Activated naive CD4-positive, alpha-beta T cell treated with anti-CD3 and anti-CD28 coated beads for 36 hours (primary cell): ENCODE measurements at places on chromosomes 7 and 10.

GRCh38 chr10:59287587-59288255 lies 74.6 kb downstream of the FAM13C start:
- no peaks in the 10 kb centered on the region for H3K4me1 ChIP-seq
- H3K36me3 ChIP-seq = no peaks in the 10 kb centered on the region
- H3K27ac ChIP-seq = no peak overlapping the region
- no peak for DNase-seq
- no peak overlapping the region for H3K4me3 ChIP-seq

DNA sequence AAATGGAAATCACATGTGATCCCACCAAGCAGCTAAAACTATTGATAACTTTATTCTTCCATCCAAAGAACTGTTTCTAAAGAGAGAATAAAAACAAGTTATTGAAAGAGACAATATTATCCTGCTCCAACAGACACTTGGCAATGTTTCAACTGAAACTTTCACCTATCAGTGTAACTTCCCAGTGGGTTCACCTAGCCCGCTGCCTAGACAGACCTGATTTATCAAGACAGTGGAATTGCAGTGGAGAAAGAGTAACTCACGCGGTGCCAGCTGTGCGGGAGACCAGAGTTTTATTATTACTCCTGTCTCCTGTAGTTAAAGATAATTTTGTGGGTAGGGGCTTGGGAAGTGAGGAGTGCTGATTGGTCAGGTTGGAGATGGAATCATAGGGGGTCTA lies 199.8 kb downstream of the AHR start:
- no peaks in the 10 kb centered on the region for H3K4me1 ChIP-seq
- no peaks in the 10 kb centered on the region for H3K36me3 ChIP-seq
- H3K27ac ChIP-seq = no peak overlapping the region
- no peak for DNase-seq

GRCh38 chr7:88316456-88316855 lies 9.8 kb upstream of the STEAP4 start:
- no peaks in the 10 kb centered on the region for H3K4me1 ChIP-seq
- H3K4me3 ChIP-seq = no peak overlapping the region
- no peaks in the 10 kb centered on the region for H3K36me3 ChIP-seq
- peaks cover 10% of the 10 kb centered on the region for H3K27me3 ChIP-seq
- DNase-seq = no peak

- peaks cover 34% of the 10 kb centered on the region for H3K36me3 ChIP-seq
- H3K27me3 ChIP-seq = no peaks in the 10 kb centered on the region
- H3K4me3 ChIP-seq = no peak overlapping the region
These were observed 159.0 kb downstream of the SND1 start for GRCh38 chr7:127810696-127811660.

DNA sequence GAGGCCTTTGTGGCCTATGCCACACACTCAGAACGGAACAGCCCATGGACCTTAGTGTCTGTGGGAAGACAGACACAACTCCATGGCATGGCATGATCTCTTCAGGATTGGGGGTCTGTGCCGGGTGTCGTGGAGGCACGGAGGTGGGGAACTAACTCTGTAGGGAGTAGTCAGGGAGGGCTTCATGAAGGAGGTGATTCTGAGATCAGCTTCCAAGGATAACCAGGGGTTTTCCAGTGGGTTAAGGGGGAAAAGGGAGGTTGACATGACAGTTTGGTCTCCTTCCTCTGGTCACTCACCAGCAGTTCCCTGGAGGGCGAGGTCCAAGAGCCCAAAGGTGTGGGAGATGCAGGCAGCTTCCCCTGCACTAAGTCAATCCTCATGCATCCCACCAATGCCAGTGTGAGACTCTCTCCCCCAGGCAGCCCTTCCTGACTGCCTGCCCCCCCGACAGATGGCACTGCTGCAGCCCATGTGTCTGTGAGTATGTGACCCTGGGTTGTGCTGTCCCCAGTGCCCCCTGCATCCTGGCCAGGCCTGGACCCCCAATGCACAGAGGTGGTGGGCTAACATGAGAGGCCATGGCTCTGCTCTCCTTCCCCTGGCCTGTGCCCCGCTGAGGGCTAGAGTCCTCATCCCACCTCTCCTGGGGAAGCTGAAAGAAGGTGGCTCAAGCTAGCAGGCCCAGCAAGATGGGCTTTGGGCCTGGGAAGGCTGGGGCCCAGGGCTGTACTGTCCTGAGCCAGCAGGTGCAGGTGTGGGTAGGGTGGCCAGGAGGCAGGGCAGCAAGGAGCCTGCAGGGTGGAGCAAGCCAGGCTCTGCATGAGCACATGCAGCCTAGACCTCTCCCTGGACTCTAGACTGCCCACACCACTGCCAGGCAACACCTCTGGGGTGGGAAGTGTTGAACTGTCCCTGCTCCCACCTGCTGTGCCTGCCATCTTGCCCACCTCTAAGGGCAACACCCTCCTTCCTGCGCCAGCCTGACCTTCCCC lies 39.7 kb downstream of the RASGEF1A start:
- H3K36me3 ChIP-seq = no peaks in the 10 kb centered on the region
- H3K4me3 ChIP-seq = no peak overlapping the region
- peaks cover 27% of the 10 kb centered on the region for H3K27me3 ChIP-seq
- H3K4me1 ChIP-seq = peaks cover 9% of the 10 kb centered on the region
- no peak overlapping the region for H3K27ac ChIP-seq
- DNase-seq = peak; percentile 2

GRCh38 chr7:132872034-132872433 lies 209.9 kb downstream of the CHCHD3 start:
- DNase-seq = no peak
- peaks cover 11% of the 10 kb centered on the region for H3K4me1 ChIP-seq
- no peak overlapping the region for H3K4me3 ChIP-seq
- H3K27ac ChIP-seq = no peak overlapping the region

- no peak for DNase-seq
- no peak overlapping the region for H3K27ac ChIP-seq
- H3K4me1 ChIP-seq = peaks cover 63% of the 10 kb centered on the region
- H3K27me3 ChIP-seq = no peaks in the 10 kb centered on the region
- no peak overlapping the region for H3K4me3 ChIP-seq
These were observed 97.3 kb downstream of the CDK6 start for GRCh38 chr7:92739091-92739490.

DNA sequence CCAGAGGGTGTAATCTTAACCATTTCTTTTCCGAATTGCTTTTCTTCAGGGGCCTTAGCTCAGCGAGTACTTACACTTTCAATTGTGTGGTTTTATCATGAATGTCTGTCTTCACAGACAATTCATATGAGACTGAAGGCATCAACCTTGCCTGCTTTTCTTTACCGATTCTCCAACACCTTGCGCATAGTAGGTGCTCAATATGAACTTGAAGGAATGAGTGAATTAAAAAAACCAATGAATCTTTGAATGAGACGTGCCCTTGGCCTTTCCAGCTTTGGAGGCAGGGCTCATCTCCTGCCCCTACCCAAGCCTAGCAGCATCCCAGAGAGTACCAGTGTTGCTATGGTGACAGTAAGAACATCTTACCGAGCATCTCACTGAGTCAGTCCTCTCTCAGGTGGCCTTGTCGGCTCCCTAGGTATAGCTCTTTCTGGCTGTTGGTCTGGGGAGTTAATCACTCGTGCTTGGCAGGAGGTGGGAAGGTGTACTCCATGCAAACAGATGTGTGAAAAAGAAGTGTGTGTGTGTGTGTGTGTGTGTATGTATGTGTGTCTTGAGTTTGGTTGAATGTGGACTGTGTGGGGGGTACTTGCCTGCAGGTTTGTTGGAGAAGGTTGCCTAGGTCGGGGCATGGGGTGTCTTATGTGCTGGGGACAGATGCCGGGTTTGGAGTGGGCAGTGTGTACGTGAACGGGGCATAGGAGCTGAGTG lies 107.7 kb downstream of the C10orf105 start:
- no peaks in the 10 kb centered on the region for H3K36me3 ChIP-seq
- H3K4me3 ChIP-seq = no peak overlapping the region
- no peaks in the 10 kb centered on the region for H3K4me1 ChIP-seq
- DNase-seq = no peak
- no peak overlapping the region for H3K27ac ChIP-seq

GRCh38 chr10:62456611-62457101 lies 82.5 kb downstream of the ZNF365 start:
- H3K27ac ChIP-seq = no peak overlapping the region
- no peak overlapping the region for H3K4me3 ChIP-seq
- H3K36me3 ChIP-seq = no peaks in the 10 kb centered on the region
- H3K27me3 ChIP-seq = no peaks in the 10 kb centered on the region
- DNase-seq = no peak

GRCh38 chr10:116925056-116925455 lies 75.8 kb downstream of the ENO4 start:
- peaks cover 5% of the 10 kb centered on the region for H3K27me3 ChIP-seq
- no peak overlapping the region for H3K4me3 ChIP-seq
- no peak overlapping the region for H3K27ac ChIP-seq
- no peak for DNase-seq
- no peaks in the 10 kb centered on the region for H3K4me1 ChIP-seq
- H3K36me3 ChIP-seq = no peaks in the 10 kb centered on the region

GRCh38 chr10:36118314-36118713 lies 476.2 kb upstream of the FZD8 start:
- no peaks in the 10 kb centered on the region for H3K4me1 ChIP-seq
- H3K27ac ChIP-seq = no peak overlapping the region
- no peaks in the 10 kb centered on the region for H3K36me3 ChIP-seq
- no peak overlapping the region for H3K4me3 ChIP-seq
- H3K27me3 ChIP-seq = no peaks in the 10 kb centered on the region
- no peak for DNase-seq

DNA sequence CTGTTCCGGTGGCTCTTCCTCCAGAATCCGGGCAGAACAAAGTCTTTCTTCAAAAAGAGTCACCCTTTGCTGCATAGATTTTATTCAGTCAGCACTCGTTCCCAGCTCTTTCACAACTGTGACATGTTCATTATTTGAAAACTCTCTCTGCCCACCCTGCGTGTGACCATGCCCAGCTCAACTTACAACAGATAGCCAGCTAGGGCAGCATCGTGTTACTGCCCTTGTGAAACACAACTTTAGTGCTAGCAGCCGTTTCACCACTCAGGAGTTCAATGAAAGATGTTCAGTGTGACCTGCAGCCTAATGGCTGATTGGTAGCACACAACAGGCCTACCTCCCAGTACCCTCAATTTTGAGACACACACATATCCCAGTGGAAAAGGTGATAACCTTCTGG lies 57.9 kb downstream of the ZNF438 start:
- H3K4me3 ChIP-seq = no peak overlapping the region
- H3K27me3 ChIP-seq = no peaks in the 10 kb centered on the region
- no peaks in the 10 kb centered on the region for H3K36me3 ChIP-seq
- H3K27ac ChIP-seq = no peak overlapping the region
- DNase-seq = no peak

DNA sequence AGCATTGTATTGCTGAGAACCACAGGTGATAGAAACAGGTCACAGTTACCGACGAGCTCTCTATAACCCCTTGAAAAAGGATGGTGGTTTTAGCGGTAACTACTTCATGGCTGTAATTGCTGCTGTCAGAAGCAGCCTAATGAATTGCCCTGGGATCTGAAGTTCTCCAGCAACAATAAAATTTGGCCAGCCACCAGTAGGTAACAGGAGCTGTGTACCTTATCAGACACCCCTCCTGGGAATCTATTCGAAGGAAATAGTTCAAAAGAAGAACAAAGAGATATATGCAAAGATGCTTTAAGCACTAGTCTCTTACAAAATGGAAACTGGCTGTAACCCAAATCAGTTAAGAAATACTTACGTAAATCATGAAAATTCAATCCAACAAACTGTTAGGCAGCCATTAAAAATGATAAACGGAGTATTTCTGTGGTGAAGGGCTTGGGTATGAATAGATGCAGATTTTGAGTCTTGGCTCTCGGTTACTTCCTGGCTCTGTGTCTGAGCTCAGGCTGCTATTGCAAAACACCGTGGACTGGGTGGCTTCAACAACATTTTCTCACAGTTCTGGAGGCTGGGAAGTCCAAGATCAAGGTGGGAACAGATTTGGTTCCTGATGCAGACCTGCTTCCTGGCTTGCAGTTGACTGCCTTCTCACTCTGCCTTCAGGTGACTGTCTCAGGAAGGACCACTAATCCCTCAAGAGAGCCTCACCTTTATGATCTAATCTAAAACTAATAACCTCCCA lies 1.6 kb downstream of the MSRB2 start:
- H3K27me3 ChIP-seq = no peaks in the 10 kb centered on the region
- H3K36me3 ChIP-seq = peaks cover 9% of the 10 kb centered on the region
- H3K27ac ChIP-seq = peak overlapping the region; percentile 90
- peaks cover 42% of the 10 kb centered on the region for H3K4me1 ChIP-seq
- DNase-seq = peak; percentile 24
- peak overlapping the region; percentile 97 for H3K4me3 ChIP-seq

GRCh38 chr10:16271571-16271970 lies 165.2 kb upstream of the PTER start:
- H3K27ac ChIP-seq = no peak overlapping the region
- peaks cover 7% of the 10 kb centered on the region for H3K27me3 ChIP-seq
- no peak overlapping the region for H3K4me3 ChIP-seq

- H3K36me3 ChIP-seq = peaks cover 7% of the 10 kb centered on the region
- H3K4me3 ChIP-seq = no peak overlapping the region
These were observed 201.2 kb downstream of the TCF7L2 start for GRCh38 chr10:113151190-113151666.

DNA sequence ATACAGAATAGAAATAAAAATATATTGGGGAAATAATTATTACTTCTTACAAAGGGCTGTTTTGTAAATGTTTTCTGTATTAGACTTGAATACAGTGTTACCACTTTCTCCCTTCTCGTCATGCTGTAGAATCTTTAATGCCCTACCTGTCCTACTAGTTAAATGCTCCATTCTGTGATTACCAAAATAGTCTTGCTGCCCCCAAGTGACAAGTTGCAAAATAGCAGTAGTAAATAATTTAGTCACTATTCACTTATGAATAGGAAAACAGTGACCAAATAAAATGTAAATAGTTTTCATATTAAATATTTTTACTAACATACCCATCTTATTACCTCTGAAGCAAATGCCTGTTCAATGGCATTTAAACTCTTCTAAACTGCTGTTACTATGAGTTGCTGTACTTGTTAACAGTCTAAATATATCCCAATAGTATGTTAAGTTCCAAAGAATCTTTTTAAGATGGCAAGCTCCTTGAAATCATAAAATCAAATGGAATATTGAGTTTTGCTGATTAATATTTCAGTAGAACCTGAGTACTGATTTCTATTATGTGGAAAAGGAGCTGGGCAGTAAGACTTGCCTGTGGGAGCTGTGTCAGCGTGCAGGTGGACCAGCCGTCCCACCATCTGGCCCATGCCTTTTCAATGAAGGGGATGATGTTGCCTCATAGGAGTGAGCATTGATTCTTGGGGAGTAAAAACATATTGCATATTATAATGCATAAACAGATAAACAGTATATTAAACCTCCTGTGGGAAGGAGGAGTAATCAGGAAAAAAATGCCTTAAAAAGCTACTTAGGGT lies 18.1 kb upstream of the OIT3 start:
- no peak overlapping the region for H3K27ac ChIP-seq
- DNase-seq = peak; percentile 7

- H3K4me1 ChIP-seq = no peaks in the 10 kb centered on the region
- no peak overlapping the region for H3K27ac ChIP-seq
- no peaks in the 10 kb centered on the region for H3K27me3 ChIP-seq
- no peak overlapping the region for H3K4me3 ChIP-seq
- no peak for DNase-seq
These were observed 39.4 kb downstream of the FBXW4 start for GRCh38 chr10:101655570-101655969.
